ENCODE measurements at places on chromosomes 6 and 20.

GRCh38 chr6:157251586-157252247 lies 71.6 kb downstream of the TMEM242 start:
- DNase-seq = no peak

GRCh38 chr6:7594579-7595125 lies 4.7 kb downstream of the SNRNP48 start:
- DNase-seq = no peak

DNA sequence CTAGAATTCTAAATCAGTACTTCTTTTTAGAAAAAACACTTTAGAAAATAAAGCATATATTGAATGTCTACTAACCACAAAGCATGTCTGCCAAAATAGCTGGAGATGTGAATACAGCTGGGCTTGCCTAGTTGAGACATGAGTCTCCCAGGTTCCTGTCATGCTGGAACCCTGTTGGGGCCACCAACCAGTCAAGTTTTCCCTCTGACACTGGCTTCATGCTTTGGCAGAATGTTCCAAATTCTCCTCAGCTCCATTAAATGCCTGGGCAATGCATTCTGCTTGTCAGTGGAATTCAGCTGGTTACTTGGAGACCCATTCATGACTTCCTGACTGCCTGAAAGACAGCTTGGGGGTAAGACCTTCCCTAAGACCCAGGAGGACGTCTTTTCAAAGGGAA lies 87.2 kb downstream of the PRND start:
- no peak for DNase-seq

- no peak for DNase-seq
Measured at GRCh38 chr6:131688286-131688685, 12.9 kb downstream of the OR2A4 start.

- DNase-seq = no peak
Measured at GRCh38 chr6:142731611-142732010, 213.4 kb downstream of the HIVEP2 start.

DNA sequence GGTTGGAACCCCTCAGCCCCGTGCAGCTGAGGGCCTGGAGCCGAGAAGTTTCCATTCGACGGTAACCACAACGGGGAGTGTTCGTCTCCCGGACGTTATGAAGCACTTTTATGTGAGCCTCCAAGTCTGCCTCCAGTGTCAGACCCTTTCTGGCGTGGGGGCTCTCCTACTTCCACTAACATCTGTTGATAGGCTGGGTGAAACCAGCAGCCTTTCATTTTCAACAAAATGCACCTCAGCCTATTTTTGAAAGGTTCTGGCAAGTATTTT lies 257.4 kb downstream of the THBS2 start:
- DNase-seq = no peak

GRCh38 chr6:120320481-120321162 lies 971.1 kb upstream of the MAN1A1 start:
- no peak for DNase-seq

DNA sequence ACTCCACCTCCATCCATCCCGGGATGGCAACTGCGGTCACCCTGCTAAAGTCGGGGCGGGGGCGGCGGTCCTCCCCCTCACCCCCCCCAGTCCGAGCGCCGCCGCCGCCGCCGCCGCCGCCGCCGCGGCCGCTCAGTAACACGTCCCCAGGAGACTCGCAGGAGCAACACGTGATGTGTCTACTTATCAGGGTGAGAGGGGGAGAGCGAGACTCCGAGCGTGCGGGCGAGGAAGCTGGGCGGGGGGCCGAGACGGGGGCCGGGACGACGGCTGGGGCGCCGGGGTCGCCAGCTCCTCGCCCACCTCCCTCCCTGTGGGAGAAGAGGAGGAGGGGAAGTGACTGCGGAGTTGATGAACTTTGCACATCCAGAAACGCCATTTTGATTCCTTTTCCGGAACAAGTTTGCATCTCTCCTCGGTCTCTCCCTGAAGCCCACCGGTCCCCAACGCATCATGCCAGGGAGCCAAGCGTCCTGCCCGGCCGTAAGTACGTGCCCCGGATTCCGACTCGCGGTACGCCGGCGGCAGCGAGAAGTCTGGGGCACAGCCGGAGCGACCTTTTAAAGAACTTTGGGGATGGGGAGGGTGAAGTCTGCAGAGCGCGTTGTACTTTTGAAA lies at the start of gene RREB1:
TSS of gene RREB1 (plus strand) at position 384 of the 618 bp plus-strand sequence. CDS start 73,951 bp downstream, outside the sequence.
- peak; percentile 65 for DNase-seq

GRCh38 chr6:17001188-17001587 lies 100.7 kb upstream of the STMND1 start:
- no peak for DNase-seq

DNA sequence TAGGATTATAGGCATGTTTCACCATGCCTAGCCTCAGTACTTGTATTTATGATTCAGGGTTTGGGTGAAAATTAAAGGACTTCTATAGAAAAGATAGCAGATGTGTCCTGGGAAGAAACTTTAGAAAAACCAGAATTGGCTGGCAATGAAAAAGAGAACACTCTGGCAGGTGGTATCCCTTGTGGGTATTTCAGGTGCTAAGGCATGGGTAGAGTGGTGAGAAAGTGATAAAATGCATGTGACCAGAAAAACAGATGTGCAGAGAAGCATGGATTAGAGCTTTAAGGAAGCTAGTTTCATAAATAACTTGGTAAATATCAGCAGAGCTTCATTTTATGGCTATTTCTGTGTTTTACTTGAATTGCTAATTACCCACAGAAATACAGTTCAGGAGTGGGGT lies 622.2 kb downstream of the DOK5 start:
- no peak for DNase-seq

- DNase-seq = no peak
Measured at GRCh38 chr6:131303338-131303930, 168.2 kb downstream of the AKAP7 start.

GRCh38 chr6:45590226-45590625 lies 212.5 kb upstream of the SUPT3H start:
- peak; percentile 86 for DNase-seq

DNA sequence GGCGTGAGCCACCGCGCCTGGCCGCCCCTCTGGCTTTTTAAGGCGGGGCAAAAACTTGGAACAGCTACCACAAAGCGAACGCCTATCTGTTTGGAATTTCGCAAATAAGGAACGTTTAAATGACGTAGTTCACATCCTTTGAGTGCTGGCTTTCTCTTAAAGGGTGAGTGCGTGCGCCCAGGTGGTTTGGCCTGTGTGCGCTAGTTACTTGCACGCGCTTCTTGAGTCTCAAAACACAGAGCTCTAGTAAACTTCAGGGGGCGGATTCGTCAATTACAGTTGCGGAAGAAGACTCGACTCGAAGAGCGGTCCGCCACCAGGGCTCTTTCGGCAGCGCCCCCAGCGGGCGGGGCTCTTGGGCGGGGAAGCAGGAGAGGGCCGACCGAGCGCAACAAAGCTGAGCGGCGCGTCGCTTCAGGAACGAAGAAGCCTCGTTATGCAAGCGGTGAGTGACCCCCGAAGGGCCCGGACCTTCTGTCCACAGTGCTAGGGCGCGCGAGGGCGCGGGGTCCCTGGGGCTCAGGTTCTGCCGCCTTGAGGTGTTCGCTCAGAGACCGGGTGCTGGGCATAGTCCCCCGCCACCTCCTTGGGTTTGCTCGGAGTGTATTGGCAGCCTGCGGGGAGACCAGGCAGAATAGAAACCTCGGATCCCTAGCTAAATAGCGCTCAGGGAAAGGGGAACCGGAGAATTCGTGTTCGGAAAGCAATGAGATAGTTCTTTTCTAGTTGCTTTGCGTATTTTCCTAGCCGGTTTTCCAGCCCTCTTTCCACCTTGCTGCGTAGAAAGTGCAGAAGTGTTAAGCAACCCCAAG lies at the start of gene SYCP2L:
TSS of gene SYCP2L (plus strand) at position 362 of the 812 bp plus-strand sequence. CDS start at position 437, 75 bp downstream.
- peak; percentile 66 for DNase-seq

DNA sequence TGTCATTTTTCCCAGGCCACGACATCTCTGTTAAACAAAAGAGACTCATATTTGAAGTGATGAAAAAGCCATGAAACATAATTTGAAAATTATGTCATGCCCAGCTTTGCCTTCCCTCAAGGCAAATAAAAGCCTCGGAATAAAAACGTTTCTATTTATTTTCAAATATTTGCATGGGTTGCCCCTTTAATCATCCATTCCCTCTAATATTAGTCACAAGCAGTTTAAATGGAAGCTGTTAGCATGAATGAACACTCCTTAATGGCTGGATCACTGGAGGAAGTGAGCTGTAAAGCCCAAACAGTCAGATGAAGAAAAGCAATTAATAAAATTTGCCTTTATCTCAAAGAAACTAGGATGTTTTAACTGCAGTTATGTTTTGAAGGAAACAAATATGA lies 69.3 kb upstream of the STMND1 start:
- DNase-seq = no peak

GRCh38 chr6:18044108-18044783 lies 56.8 kb upstream of the KIF13A start:
- DNase-seq = no peak

- DNase-seq = peak; percentile 5
Measured at GRCh38 chr20:10280018-10280908, 61.6 kb downstream of the SNAP25 start.

DNA sequence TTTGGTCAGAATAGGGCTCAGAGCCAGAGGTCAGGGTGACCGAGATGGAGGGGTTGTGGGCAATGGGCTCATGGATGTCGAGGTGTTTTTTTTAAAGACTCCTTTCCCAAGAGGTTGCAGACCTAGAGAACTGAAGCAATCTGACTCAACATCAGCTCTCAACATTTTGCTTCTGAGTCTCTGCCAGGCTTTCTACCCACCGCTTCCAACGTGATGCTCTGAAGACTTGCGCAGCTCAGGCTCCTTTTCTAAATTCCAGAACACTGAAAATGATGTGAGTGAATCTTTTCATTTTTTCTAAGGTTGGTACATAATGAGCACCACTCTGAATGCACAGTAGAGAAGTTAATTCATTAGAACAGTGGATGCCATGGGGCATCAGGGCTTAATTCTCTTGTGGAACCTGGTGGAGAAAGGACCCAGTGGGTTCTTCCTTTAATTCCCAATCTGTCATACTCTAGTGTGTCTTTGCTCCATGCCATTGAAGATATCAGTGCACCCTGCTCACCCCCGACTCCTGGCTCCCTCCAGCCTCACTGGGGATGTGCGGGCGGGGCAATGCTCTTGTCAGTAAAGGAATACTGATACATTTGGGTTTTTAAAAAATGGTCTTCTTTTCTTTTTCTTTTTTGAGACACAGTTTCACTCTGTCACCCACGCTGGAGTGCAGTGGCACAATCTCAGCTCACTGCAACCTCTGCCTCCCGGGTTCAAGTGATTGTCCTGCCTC lies 17.0 kb upstream of the KIF13A start:
- DNase-seq = no peak

- DNase-seq = no peak
Measured at GRCh38 chr6:80465513-80465912, 359.0 kb downstream of the BCKDHB start.

- no peak for DNase-seq
Measured at GRCh38 chr6:66900133-66901083, 1193.4 kb upstream of the EYS start.

GRCh38 chr6:150179030-150179429 lies 36.2 kb downstream of the PPP1R14C start:
- no peak for DNase-seq

DNA sequence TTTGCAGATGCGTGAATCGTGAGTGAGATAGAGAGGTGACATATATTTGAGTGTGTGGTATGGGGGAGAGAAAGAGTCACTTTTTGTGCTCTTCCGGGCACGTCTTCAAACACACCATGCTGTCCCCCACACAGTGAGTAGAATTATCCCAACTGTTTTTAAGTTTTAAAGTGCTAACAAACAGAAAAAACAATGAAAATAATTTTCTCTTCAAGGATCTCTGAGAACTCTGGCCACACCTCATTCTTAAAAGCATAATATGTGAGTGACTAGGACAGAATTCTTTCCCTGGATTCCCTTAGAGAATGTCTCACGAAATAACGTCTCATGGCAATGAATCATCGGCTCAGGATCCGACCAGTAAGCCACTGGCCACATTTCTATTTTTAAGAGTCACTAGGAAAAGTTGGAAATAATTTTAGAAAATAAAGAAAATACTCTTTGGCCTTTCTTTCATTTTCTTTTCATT lies 235.7 kb upstream of the ZNF217 start:
- DNase-seq = peak; percentile 97

GRCh38 chr20:24935140-24935539 lies 13.9 kb upstream of the CST7 start:
- DNase-seq = no peak

DNA sequence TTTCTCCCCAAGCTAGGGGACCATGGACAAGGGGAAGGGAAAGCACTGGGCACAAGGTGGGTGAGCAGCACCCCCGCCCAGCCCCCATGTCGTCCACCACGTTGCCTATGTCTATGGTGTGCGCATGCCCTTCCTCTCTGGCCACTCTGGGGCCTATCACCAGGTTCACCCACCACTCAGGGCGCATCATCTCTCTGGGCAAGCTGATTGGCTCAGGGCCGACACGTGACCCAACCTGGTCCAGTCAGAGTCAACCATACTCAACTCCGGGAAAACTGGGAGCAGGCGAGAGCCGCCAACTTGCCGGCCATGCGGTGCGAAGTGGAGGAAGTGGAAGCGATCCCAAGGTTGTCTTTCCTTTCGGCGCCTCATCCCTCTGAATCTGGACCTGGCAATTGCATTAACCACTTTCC lies 25.9 kb downstream of the ACSS1 start:
- no peak for DNase-seq

DNA sequence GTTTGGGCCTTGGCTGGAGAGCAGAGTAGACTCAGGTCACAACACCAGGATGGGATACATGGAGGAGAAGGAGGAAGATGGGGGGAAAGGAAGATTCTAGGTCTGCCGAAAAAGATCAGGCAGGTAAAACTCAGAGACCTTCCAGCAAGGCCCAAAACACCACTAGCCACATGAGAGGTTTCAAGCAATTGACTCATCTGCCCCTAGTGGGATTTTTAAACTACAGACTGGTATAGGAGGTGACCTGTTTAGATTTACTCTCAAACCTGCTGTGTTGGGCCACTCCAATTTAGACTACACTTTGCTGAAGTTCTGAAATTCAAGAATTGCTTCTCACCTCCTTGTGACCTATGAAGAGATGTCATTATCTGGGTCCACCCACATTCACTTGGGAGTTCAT lies 236.9 kb upstream of the SASH1 start:
- DNase-seq = no peak

DNA sequence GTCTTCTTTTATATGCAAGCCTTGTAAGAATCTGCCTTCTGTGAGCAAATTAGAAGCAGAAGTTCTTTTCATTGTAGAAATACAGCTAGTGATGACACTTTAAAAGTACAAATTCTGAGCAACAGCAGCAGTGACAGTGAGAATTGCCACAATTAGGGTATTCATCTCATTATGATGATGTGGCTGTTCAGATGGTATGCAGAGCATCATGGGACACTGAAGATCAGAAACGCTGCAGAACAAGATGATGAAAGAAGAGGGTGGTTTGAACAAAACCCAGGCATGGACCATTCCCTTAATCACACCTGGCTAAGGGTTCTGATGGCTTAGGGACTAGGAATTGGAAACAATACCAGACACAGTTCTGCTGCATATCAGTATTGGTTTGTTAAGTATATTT lies 312.7 kb upstream of the TBX18 start:
- DNase-seq = peak; percentile 3

DNA sequence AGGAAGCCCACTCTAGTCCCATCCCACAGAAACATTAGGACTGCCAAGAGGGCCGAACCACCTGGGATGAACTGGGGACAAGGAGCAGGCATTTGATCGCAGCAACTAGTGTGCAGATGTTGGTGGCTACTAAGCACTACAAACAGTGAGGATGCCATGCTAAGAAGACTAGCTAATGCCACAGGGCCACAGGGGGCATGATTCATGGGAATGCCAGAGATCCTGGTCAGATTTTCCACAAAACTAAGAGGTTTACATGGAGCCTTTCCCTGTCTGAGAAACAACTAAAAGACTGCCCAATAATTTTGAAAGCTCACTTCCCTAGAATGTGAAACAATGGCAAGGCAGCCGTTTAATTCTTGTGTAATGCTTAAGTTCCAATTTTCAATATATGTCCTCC lies 375.9 kb upstream of the PTCHD4 start:
- DNase-seq = no peak

Data from iris pigment epithelial cell (primary cell).